ENCODE measurements at places on chromosomes 4 and X.
A peak's percentile ranks its signal among the peaks of the same experiment; 100 is the strongest.

DNA sequence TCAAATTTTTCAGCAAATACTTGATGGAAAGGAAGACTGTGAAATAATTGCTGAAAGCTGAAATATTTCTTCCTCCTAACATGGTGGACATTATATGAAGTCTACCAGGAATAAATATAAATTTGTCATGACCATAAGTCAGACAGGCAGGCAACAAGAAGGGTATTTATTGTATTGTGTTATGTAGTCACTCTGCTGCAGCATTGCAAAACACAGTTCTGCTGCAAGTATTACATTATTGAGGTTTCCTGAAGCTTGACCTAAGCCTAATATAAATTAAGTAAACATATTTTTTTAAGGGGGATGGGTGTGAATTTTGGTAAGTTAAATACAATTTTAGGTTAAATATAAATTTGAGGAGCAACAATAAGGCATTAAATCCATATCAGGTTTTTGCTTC, 60.2 kb upstream of the MAOA start:
- no peak overlapping the region for H3K4me3 ChIP-seq
- H3K36me3 ChIP-seq, result no peaks in the 10 kb centered on the region
- H3K27ac ChIP-seq, result no peak overlapping the region
- DNase-seq, result no peak
- H3K4me1 ChIP-seq, result no peaks in the 10 kb centered on the region

DNA sequence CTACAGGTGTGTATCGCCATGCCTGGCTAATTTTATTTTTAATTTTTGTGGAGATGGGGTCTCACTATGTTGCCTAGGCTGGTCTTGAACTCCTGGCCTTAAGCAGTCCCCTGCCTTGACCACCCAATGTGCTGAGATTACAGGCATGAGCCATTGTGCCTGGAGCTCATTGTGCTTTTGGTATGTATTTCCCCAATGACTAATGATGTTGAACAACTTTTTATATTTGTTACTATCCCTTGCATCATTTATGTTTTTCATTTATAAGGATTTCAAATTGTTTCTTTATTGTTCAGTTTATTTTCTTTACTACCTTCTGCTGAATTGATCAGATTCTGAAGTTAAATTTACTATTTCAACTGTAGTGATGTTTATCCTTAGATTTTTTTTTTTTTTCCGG, 199.7 kb downstream of the CEP135 start:
- H3K27ac ChIP-seq, result no peak overlapping the region
- peaks cover 3% of the 10 kb centered on the region for H3K27me3 ChIP-seq
- H3K4me3 ChIP-seq, result no peak overlapping the region

DNA sequence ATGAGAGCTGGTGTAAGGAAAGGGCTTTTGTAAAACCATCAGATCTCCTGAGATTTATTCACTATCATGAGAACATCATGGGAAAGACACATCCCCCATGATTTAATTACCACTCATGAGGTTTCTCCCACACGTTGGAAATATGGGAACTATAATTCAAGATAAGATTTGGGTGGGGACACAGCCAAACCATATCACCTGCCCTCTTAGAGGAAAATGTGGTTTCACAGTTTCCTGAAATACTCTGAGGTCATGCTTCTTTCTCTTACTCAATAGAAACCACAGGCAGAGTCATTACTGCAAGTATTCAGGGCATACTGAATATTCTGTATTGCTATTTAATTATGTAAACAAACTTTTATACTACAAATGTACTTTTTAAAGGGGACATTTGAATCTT, 1453.3 kb downstream of the PCDH18 start:
- H3K4me3 ChIP-seq, result no peak overlapping the region
- no peaks in the 10 kb centered on the region for H3K36me3 ChIP-seq
- DNase-seq, result no peak
- H3K4me1 ChIP-seq, result no peaks in the 10 kb centered on the region
- no peaks in the 10 kb centered on the region for H3K27me3 ChIP-seq

DNA sequence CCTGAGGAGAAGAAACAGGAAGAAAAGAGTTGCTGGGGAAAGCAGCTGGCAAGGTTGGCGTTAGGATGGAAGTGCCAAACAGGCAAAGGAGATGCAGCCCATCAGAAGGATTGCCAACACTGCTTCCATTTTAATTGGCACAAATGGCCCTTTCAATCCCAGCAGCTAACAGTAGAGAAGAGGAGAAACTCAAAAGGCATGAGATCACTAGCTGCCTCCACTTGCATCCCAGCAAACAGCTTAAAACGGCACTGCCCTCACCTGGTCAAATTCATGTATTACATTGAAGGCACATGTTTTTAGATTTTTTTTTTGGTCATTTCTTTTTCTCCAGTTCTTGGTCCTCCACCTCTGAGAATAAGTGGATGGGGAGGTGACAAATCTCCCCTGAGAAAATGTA, 14.9 kb upstream of the LOC101059915 start:
- no peak overlapping the region for H3K27ac ChIP-seq
- H3K4me1 ChIP-seq, result peaks cover 7% of the 10 kb centered on the region
- H3K27me3 ChIP-seq, result no peaks in the 10 kb centered on the region
- no peaks in the 10 kb centered on the region for H3K36me3 ChIP-seq

- DNase-seq, result no peak
- H3K27me3 ChIP-seq, result no peaks in the 10 kb centered on the region
- H3K4me3 ChIP-seq, result no peak overlapping the region
- H3K27ac ChIP-seq, result no peak overlapping the region
These were observed 534.4 kb upstream of the PCDH10 start for GRCh38 chr4:132614682-132615081.

DNA sequence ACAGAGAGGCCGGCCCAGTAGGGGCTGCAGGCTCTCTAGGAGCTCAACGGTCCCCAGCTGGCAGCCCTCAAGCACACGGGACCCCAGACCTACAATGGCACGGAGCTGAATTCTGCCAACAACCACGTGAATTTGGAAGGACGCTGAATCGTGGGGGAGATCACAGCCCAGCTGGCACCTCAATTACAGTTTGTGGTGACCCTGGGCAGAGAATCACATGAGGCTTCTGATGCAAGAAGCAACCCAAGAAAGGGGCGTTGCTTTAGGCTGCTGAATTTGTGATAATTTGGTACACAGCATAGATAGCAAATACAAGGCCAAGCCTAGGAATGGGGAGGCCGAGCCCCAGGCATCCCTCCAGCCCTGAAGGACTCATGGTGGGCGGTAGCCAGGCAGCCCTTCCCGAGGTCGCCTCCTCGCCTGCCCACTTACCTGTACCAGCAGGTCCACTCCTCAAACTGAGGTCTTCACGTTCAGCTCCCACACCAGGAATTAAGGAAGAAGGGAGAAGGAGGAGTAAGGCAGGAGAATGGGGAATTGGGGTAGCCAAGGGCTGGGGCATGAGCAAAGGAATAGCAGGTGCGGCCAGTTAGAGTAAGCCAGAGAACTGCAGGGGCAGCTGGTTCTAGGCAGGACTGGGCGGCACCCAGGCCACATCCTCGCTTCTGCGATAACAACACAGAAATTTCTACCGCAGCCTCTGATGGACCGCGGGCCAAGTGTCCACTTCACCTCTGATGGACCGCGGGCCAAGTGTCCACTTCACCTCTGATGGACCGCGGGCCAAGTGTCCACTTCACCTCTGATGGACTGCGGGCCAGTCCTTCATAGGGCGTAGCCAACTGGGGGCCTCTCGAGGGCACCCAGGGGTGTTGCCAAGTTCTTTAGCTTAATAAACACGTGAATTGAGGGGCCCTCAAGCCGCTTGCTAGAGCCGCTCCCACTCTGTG, 23.4 kb upstream of the HTRA3 start:
- no peak overlapping the region for H3K27ac ChIP-seq
- H3K36me3 ChIP-seq, result no peaks in the 10 kb centered on the region
- no peak overlapping the region for H3K4me3 ChIP-seq
- H3K4me1 ChIP-seq, result no peaks in the 10 kb centered on the region

- H3K4me3 ChIP-seq, result peak overlapping the region; percentile 93
- H3K36me3 ChIP-seq, result peaks cover 10% of the 10 kb centered on the region
- H3K27ac ChIP-seq, result peak overlapping the region; percentile 98
- H3K4me1 ChIP-seq, result peaks cover 32% of the 10 kb centered on the region
- DNase-seq, result peak; percentile 97
- no peaks in the 10 kb centered on the region for H3K27me3 ChIP-seq
These were observed 74.1 kb downstream of the PRSS12 start for GRCh38 chr4:118278473-118279274.

GRCh38 chr4:152175586-152175985, 360.3 kb downstream of the FBXW7 start:
- DNase-seq, result no peak
- no peaks in the 10 kb centered on the region for H3K36me3 ChIP-seq
- peaks cover 6% of the 10 kb centered on the region for H3K27me3 ChIP-seq
- H3K4me3 ChIP-seq, result no peak overlapping the region
- no peaks in the 10 kb centered on the region for H3K4me1 ChIP-seq

- no peaks in the 10 kb centered on the region for H3K36me3 ChIP-seq
- no peak overlapping the region for H3K27ac ChIP-seq
- no peak overlapping the region for H3K4me3 ChIP-seq
- H3K27me3 ChIP-seq, result no peaks in the 10 kb centered on the region
- no peak for DNase-seq
These were observed 5.9 kb upstream of the STIM2 start for GRCh38 chr4:26854701-26855100.

DNA sequence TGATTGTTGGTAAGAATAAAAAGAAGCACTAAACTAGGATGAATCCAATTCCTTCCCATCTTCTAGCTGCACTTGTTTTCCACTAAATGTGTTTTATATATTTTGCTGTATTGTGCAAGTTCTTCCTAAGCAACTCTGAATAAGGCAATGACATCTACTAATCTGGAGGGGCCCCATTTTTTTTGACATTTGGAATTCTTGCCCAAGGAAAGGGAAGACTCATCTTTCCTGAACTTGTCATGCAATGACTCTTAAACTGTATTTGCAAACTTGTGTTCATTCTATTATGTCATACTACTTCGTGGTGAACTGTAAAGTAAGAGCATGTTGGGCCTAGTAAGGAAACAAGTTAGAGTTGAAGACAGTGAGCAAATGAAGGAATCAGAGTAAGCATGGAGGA, 45.9 kb downstream of the FREM3 start:
- no peak for DNase-seq
- H3K27me3 ChIP-seq, result no peaks in the 10 kb centered on the region

DNA sequence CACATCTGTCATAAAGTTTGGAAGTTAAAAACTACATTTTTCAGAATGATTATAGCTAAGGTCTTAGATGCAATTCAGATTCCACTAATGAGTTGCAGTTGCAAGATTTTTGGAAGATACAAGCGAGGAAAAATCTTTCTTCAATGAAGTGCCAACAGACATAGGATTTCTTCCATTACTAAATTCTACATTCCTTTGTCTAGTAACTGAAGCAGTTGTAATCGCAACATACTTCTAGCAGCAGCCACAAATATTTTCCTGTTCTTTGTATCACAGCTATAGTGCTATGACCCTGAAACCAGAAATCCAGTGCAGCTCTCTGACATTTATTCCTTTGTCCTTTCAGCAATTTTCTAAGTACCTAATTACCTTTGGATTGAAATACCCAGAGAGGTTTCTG, 225.2 kb upstream of the SLIT2 start:
- H3K4me3 ChIP-seq, result no peak overlapping the region
- no peaks in the 10 kb centered on the region for H3K27me3 ChIP-seq
- no peak for DNase-seq
- no peaks in the 10 kb centered on the region for H3K36me3 ChIP-seq
- H3K27ac ChIP-seq, result no peak overlapping the region
- H3K4me1 ChIP-seq, result no peaks in the 10 kb centered on the region

DNA sequence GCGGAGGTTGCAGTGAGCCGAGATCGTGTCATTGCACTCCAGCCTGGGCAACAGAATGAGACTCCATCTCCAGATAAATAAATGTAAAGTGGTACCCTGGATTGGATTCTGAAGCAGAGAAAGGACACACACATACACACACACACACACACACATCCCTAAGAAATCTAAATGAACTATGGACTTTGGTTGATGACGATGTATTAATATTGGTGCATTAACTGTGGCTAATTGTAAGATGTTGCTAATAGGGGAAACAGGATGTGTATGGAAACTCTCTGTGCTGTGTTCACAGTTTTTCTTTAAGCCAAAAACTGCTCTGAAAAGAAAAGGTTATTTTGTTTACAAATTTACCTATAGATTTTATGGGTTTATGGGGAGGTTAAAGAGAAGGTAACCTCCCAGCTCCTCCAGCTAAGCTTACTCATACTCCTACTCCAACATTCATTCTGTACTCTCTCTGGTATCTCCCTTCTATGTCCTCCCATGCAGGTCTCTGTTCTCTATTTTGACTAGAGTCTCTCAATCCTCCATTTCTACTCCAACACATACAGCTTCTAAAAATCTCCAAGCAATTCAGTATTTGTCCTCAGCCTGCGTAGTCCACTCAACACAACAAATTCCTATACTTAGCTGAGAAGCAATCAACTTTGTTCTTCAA, 46.5 kb upstream of the RELL1 start:
- DNase-seq, result no peak
- H3K27me3 ChIP-seq, result peaks cover 4% of the 10 kb centered on the region
- no peaks in the 10 kb centered on the region for H3K4me1 ChIP-seq
- H3K36me3 ChIP-seq, result no peaks in the 10 kb centered on the region
- H3K27ac ChIP-seq, result no peak overlapping the region

DNA sequence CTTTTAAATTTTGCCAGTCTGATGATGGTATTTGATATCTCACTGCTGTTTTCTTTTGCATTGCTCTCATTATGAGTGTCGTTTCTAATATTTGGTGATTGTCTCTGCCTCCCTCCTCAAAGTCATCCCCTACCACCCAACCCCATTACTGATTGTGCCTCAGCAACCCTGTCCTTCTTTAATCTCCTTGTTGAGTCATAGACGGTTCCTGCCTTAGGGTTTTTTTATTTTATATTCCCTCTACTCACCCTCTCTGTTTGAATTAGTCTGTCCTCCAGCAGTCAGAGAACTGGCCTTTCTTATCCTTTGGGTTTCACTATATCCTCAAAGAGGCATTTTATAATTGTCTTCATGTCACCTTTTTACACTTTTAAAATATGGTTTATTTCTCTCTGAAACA, 409.3 kb upstream of the CPEB2 start:
- H3K36me3 ChIP-seq, result no peaks in the 10 kb centered on the region
- no peaks in the 10 kb centered on the region for H3K27me3 ChIP-seq
- H3K4me1 ChIP-seq, result peaks cover 3% of the 10 kb centered on the region
- H3K27ac ChIP-seq, result no peak overlapping the region

- H3K4me1 ChIP-seq, result peaks cover 16% of the 10 kb centered on the region
- H3K27me3 ChIP-seq, result no peaks in the 10 kb centered on the region
- peak overlapping the region; percentile 96 for H3K4me3 ChIP-seq
- no peaks in the 10 kb centered on the region for H3K36me3 ChIP-seq
- H3K27ac ChIP-seq, result peak overlapping the region; percentile 99
These were observed 452 bp upstream of the GK start for GRCh38 chrX:30652527-30653414.

- H3K27me3 ChIP-seq, result no peaks in the 10 kb centered on the region
- H3K4me1 ChIP-seq, result no peaks in the 10 kb centered on the region
- no peaks in the 10 kb centered on the region for H3K36me3 ChIP-seq
These were observed 661.8 kb upstream of the MAGEB2 start for GRCh38 chrX:29553542-29553941.

GRCh38 chrX:1239681-1240142, 27.3 kb upstream of the CRLF2 start:
- H3K4me3 ChIP-seq, result peak overlapping the region; percentile 21
- peaks cover 2% of the 10 kb centered on the region for H3K36me3 ChIP-seq
- H3K27ac ChIP-seq, result peak overlapping the region; percentile 70
